ENCODE measurements at places on chromosomes 5 and 9. TPM values are rescaled to one million over a fixed set of nuclear protein-coding genes. Genes with fewer than 3 reads are reported as not detected.

The KIF12 gene
- total RNA-seq: 1.3 TPM

The CHD1 gene
- 126 TPM for total RNA-seq

The FBLL1 gene
- total RNA-seq: 37.6 TPM

The ITGA2 gene
- 5.9 TPM for total RNA-seq

The MARVELD2 gene
- 0.94 TPM for total RNA-seq

The EMB gene
- 3.1 TPM for total RNA-seq

The EQTN gene
- 8.1 TPM for total RNA-seq

The RRAGA gene
- total RNA-seq: 53.2 TPM

The PRDM9 gene
- not detected for total RNA-seq

The HAPLN1 gene
- total RNA-seq: 7.2 TPM

The DRD1 gene
- 3.4 TPM for total RNA-seq

The ZNF618 gene
- total RNA-seq: 14.4 TPM

The CYLC2 gene
- total RNA-seq: not detected

The MINAR2 gene
- not detected for total RNA-seq

The FAM78A gene
- 1.9 TPM for total RNA-seq

The CD72 gene
- not detected for total RNA-seq

The RNF38 gene
- total RNA-seq: 76.1 TPM

The ACOT12 gene
- total RNA-seq: 5.0 TPM

The PCDHGB4 gene
- total RNA-seq: 35.4 TPM

The CTNND2 gene
- total RNA-seq: 136 TPM

The RMI1 gene
- total RNA-seq: 24.4 TPM

The RNF224 gene
- not detected for total RNA-seq

The BAAT gene
- total RNA-seq: 0.31 TPM

The SFXN1 gene
- 94.8 TPM for total RNA-seq

The CBY3 gene
- not detected for total RNA-seq

The SPINK6 gene
- total RNA-seq: not detected

The SPATA9 gene
- 1.9 TPM for total RNA-seq

The NFIB gene
- total RNA-seq: 240 TPM

The CCL27 gene
- total RNA-seq: not detected

The PRRX2 gene
- not detected for total RNA-seq

The JMY gene
- total RNA-seq: 46.0 TPM

The SSNA1 gene
- 21.3 TPM for total RNA-seq

The SLC34A3 gene
- total RNA-seq: not detected

The PPP3R2 gene
- 0.63 TPM for total RNA-seq

The HK3 gene
- 0.31 TPM for total RNA-seq

The EPB41L4A gene
- 32.2 TPM for total RNA-seq

The FOXD4L5 gene
- total RNA-seq: 0.31 TPM

The CDX1 gene
- not detected for total RNA-seq

The BTNL9 gene
- total RNA-seq: 5.6 TPM

The PCDHGA8 gene
- total RNA-seq: 30.0 TPM

The CXCL14 gene
- total RNA-seq: 7.8 TPM

The RNF183 gene
- not detected for total RNA-seq

The CCDC192 gene
- total RNA-seq: not detected

The DNAH5 gene
- 8.1 TPM for total RNA-seq

The DNAJC21 gene
- total RNA-seq: 26.3 TPM

The AFAP1L1 gene
- 5.9 TPM for total RNA-seq
